ENCODE measurements at places on chromosomes 5 and 9.

GRCh38 chr9:131529597-131530545 is 1.2 kb downstream of the UCK1 start:
- DNase-seq = no peak

GRCh38 chr9:114677418-114677817 is 4.6 kb downstream of the TEX48 start:
- no peak for DNase-seq

DNA sequence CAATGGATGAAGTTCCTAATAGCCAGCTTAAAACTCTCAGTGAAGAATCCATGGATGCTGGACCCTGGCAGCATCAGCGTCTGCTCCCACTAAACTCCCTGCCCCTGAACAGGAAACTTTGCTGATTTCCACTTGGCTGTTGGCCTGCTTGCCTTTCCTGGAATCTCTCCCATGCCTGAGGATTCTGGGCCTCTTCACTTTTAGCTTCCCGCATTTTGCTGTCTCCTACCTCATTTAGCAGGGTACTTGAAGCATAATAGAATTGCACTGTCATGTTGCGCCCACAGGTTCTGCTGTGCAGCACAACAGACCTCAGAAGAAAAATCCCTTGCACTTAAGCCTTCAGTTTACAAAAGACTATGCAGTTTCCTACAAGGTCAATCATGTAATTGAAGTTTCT is 127.6 kb downstream of the DROSHA start:
- DNase-seq = no peak

DNA sequence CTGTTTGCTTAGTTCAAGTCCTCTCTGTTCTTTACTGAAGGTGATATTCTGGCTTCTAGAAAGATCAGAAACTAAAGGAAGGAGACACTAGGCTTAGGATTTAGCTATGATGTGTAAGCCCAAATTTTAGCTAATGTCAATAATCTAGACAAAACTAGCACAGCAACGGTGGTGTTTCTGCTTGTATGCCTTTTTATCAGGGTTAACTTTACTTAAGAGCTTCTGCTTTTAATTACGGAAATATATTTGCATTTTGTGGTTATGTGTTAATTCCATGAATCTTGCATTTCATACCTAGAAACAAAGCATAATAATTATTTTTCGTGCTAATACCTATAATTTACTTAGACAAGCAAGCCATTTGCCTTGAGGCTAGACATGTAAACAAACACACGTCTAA is 96.1 kb downstream of the PAX5 start:
- no peak for DNase-seq

GRCh38 chr9:112378328-112379176 is 1.4 kb upstream of the HSDL2 start:
- peak; percentile 33 for DNase-seq

DNA sequence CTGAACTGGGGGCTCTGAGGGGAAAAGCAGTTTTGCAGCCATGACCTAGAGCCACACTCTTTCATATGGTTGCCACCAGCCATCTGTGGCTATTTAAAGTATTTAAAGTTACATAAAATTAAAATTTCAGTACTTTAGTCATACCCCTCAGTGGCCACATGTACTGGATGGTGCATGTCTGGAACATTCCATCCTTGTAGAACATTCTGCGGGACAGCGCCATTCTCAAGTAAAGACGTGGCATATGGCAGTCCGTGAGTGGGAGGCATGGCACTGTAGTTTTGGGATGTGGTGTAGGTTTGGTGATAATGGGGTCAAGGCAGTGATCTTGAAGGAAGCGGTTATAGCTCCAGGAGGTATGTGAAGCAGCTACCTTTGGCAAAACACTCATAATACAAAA is 61.4 kb upstream of the NFIL3 start:
- DNase-seq = no peak

GRCh38 chr5:34034534-34035327 is 8.3 kb downstream of the C1QTNF3 start:
- no peak for DNase-seq

- no peak for DNase-seq
Measured at GRCh38 chr9:10649076-10649475, 36.3 kb upstream of the PTPRD start.

DNA sequence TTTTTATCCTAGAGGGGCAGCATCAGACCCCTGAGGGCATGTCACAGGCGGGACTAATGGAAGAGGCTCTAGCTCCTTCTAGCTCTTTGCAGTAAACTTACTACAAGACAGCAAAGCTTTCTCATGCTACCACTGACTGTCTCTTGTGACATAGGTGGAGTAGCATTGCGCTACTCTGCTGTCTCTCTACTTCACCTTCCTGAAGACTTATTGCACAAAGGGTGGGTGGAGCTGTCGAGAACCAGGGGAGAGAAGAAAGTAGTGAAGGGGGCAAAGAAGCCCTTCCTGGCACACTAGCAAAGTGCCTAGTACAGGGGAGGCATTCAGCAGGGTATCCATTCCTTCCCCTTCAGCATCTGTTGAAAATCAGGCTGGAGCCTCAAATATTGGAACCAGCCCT is 36.1 kb upstream of the NEK6 start:
- no peak for DNase-seq

DNA sequence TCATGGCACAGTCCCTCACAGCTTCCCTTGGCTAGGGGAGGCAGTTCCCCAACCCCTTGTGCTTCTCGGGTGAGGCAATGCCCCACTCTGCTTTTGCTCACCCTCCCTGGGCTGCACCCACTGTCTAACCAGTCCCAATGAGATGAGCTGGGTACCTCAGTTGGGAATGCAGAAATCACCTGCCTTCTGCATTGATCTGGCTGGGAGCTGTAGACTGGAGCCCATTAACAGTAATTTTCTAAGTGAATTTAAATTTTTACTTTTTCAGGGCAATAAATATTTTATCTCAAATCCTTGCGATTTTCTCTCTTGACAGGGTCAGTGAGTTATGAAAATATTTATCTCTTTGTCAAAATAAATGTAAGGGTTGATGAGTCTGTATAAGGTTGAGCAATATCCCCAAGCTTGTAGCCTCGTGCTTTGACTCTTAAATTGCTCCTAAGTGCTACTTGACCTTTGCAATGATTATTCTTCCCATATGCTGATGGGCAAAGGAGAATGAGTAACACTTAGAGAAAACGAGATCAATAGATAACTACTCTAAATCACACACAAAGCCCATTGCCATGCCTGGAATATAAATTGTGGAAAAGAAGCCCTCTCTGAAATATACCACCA is 82.1 kb upstream of the MOCS2 start:
- no peak for DNase-seq

GRCh38 chr5:10896016-10896415 is 135.0 kb upstream of the DAP start:
- no peak for DNase-seq

GRCh38 chr5:174421408-174421805 is 303.0 kb upstream of the MSX2 start:
- no peak for DNase-seq

- no peak for DNase-seq
Measured at GRCh38 chr5:14006823-14007520, 62.5 kb upstream of the DNAH5 start.

DNA sequence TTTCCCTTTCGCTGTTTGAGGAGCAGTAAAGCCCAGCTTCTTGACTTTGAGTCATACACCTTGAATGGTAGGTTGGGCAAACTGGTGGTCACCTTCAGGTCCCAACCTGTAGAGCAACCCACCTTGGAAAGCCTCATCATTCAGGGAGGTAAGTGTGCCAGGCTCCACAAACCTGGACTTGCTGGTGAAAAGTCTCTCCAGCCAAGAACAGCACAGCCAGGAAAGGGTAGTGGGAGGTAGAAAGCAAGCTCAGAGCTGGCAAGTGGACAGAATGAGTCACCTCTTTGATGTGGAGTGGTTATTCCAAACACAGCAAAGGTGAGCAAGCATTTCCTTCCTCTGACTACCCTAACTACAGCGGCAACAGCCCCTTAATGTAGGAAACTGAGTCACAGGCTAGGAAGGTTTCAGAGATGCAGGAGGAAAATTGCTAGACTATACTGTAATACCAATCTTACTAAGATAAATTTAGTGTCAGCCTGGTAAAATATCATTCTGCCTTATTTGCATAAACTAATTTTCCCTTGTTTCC is 117.5 kb upstream of the MTAP start:
- peak; percentile 54 for DNase-seq

- DNase-seq = no peak
Measured at GRCh38 chr5:6752782-6753181, 39.5 kb downstream of the TENT4A start.

DNA sequence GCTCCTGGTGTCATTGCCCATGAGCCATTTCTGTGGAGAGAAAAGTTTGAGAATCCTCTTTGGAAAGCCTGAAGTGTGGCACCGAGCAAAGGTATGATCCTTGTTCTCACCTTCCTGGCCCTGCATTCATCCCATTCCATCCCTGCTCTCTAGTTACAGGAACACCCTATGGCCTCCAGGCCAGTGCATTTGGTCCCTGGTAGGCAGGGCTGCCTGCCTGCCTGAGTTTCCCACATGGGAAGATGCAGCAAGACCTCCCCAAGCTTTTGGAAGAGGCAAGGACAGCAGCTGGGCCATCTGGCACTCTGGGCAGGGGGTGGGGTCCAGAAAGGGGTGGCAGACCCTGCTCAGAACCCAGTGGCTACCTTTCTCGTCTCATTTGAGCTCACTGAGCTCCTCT is 24.5 kb downstream of the IGIP start:
- no peak for DNase-seq

GRCh38 chr5:107951309-107951708 is 280.6 kb upstream of the EFNA5 start:
- DNase-seq = no peak

DNA sequence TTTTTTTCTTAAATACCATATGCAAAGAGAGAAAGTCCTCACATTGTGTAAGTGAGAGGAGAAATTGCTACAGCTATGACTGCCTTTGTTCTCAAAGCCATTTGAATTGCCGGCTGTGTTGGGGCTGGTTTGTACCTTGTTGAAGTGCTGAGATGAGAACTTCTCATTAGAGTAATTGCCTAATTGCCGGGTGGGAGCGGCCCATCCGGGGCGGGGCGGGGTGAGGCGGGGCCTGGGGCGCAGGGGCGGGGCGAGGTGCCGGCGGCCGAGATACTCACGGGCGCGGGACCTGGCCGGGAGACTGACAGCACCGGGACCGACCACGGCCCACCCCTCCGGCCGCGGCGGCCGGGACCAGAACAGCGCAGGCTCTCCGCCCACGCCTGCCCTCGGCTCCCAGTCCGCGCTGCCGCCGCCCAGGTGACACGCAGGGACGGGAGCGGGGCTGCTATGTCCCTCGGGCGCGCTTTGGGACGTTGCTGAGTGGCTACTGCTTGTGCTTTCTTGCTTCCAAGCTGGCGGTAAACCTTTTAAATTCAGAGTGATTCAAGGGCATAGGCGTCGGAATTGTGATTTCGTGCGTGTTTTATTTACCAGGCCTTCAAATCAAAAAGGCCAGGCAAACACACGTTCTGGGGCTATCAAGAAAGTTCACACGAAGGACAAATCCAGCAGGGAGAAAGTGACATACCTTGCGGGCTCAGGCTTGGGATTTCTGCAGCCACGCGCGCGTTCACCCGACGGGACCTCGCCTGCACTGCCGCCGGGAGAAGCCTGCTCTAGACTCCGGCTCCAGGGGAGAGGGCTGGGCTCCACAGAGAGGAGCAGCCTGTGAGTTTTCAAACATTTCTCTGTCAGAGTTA is 269.1 kb downstream of the FANCC start:
- peak; percentile 36 for DNase-seq

- no peak for DNase-seq
Measured at GRCh38 chr5:168390491-168390890, 95.8 kb upstream of the RARS1 start.

- DNase-seq = peak; percentile 48
Measured at GRCh38 chr5:141681695-141682641, at the start of gene ARAP3. Gene ARAP3, minus strand, starts transcription at chr5:141682230. Its CDS starts 1,744 bp downstream, at chr5:141680486.

DNA sequence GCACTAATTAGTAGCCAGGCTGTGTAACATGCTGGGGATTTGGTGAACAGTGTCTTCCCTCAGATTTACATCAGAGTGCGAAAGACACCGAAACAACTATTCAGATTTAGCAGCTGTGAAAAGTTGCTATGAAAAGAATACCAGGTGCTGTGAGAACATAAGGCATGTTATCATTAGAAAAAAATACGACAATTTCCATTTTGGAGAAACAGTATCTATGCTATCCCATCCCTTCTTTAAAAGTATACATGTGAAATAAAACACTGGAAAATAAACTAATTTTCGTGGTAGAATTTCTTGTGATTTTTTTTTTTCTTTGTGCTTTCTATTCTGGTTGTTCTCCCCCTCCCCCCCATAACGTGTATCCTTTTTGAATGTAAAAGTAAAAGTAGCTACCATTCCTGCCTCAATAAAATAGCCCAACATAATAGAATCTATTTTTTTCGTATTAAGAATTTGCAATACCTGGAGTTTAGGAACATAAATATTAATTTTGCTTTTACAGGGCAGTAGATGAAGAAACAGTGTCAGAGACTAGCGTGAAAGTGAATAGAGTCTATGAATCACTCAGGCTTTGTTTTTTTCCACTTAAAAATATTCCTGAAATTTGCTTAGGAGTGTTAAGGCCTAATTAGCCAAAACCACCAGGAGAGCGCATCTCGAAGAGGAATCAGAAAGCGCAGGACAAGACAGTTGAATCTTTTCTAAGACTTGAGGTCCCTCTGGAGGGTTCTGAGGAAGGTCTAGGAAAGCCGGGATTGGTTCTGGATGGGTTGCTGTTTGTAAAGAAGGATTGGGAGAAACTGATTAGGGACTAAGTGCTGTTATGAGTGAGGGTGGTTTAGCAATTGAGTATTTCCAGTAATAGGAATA is 813 bp upstream of the SLU7 start:
- no peak for DNase-seq

DNA sequence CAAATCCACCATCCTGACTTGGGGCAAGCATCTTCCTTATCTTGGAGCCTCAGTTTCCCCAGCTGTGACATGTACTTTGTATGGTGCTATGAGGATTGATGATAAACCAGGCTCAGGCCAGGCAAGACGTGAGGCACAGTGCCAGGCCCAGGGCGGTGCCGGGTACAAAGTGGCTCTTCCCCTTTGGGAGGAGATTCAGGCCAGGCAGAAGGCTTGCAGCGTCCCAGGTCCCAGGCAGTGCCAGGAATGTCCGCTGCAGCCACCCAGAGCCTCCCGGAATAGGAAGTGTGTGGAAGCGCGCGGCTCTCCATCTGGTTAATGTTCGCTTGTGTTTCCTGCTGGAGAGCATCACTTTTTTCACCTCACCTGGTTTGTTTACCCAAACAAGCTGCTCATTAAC is 12.6 kb upstream of the DENND1A start:
- DNase-seq = no peak

DNA sequence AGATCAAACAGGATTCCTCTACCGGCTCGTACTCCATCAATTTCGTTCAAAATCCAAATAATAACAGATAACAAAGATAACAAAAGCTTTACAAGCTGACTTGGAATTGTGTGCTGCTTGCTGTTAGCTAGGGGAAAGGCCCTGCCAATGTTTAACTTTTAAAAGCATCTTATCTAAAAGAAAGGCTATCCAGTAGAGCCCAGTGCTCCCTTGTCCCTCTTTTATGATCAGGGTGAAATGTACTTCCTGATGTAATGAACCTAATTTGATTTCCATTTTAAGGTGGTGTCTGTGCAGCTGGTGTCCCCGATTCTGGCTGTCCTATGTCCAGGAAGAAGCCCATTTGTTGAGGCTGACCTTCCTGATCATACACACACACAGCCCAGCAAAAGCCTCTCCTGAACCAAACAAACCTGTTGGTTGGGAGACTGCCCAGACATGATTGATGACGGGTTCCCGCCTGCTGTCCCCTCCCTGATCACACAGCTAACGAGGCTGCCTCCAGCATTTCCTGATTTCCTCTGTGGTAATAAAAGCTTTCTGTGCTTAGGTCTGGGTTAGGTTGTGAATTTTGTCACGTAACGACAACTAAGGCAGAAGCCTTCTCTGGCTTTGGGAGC is 54.1 kb downstream of the PWWP2A start:
- DNase-seq = no peak
